ENCODE measurements at places on chromosomes 4 and X. TPM values are rescaled to one million over a fixed set of nuclear protein-coding genes. Genes with fewer than 3 reads are reported as not detected.

GRCh38 chr4:159297091-159297490, 194.2 kb downstream of the RAPGEF2 start:
- no peak for DNase-seq

GRCh38 chrX:8604131-8604530, 127.8 kb downstream of the ANOS1 start:
- DNase-seq: no peak

DNA sequence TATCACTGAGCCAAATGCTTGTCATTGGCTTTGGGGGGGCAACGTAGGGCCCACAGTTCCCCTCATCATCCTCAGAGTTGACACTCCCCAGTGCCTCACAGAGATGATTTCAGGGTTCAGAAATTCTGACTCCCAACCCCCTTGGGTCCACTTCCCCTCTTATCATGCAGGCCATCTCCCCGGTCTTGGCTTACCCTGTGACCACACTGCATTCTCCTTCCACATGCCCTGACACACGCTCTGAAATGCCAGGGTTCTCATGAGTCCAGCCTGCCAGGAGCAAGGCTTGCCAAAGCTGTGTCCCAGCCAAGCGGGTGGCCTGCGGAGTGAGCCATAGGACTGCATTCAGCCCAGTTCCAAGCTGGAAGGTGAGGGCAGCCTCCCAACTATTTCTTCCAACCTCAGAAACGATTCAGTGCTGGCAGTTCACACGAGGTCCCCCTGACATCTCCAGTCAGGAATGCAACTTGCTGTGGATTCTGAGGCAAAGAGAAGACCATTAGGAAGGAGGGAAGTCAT, 101.2 kb downstream of the SMIM20 start:
- DNase-seq: peak; percentile 97

DNA sequence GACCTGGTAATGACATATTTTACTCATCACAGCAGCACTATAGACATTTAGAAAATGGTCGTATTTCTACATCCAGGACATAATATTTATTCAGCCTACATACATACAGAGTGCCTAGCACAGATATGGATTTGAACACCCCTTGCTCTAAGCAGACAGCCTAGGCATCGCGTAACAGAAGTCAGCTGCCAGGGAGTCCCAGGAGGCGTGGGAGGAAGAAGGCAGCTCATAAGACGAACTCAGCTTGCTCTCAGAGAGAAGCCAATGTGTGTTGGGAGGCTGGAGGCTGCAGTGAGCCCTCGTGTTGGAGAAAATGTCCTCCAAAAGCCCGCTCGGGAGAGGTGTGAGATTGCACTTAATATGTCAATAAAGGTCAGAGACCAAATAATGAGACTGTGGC, 131.6 kb downstream of the BCOR start:
- DNase-seq: no peak

DNA sequence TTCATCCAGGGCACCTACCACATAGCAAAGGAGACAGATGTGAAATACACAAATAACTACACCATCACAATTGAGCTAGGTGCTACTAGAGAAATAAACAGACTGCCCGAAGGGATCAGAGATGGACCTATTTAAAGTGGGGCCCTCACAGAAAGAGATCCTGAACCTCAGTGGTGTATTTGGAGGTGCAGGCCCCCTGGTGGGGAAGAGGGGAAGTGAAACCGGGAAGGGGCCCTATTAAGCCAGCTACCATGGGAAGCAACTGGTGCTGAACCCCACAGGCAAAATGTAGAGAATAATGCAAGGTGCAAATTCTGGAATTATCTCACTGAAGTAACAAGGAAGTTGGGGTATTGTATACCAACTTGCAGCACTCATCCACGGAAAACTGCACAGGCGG, 78.6 kb upstream of the FAM9A start:
- DNase-seq: peak; percentile 37

STK32B gene
- total RNA-seq: 13.7 TPM

DNA sequence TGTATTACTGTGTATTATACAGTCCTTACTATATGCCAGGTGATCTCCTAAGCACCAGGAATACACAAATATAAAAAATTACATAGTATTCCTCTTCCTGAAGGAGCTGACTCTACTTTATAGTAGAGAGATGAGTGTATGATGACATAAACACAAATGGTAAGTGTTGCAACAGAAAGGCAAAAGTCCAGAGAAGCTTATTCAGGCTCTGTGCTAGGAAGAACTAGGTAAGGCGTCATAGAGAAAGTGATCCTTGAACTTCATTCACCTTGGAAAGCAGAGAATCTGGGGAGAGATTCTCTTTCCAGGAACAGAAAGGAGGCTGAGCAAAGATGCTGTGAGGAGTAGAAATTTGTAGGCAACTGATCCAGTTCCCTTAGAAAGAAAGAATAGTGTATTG, 115.0 kb upstream of the KCNIP4 start:
- DNase-seq: no peak

DNA sequence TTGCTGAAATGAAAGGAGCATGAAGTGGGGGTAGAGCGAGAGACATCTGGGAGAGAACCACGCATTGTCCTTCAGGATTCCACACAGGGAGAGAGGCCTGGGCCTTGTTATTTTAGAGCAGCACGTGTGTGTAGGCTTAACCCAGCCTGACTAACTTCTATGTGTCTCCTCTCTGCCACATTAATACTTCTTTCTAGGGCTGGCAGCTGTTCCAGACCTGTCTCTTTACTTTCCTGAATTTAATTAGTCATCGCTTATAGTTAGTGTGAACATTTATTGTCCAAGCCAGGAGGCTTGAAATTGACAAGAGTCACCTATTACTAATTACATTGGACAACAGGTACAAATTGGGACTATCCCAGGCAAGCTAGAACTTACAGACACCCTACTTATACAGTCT, 51.3 kb downstream of the SMAD1 start:
- DNase-seq: no peak

GRCh38 chr4:41693629-41694028, 54.9 kb downstream of the PHOX2B start:
- peak; percentile 24 for DNase-seq

DNA sequence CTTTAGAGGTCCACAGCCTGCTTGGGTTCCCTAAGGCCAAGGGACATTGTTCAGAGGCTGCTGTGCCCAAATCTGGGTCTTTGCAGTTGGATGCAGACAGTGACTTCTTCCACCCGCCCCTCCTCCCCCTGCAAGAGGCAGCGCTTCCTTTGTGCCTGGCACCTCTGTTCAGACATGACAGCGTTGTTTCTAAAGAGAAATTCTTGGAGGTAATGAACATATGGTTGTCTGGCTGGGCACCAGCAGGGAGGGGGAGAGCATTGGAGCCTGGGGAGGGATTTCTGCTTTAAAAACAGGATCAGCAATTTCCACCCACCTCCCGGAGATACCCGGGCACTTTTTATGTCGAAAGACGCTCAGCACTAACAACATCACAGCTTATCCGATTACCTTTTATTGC, 51.5 kb downstream of the PSAPL1 start:
- no peak for DNase-seq

CFP gene
- total RNA-seq: 0.12 TPM

HGFAC gene
- total RNA-seq: not detected

DNA sequence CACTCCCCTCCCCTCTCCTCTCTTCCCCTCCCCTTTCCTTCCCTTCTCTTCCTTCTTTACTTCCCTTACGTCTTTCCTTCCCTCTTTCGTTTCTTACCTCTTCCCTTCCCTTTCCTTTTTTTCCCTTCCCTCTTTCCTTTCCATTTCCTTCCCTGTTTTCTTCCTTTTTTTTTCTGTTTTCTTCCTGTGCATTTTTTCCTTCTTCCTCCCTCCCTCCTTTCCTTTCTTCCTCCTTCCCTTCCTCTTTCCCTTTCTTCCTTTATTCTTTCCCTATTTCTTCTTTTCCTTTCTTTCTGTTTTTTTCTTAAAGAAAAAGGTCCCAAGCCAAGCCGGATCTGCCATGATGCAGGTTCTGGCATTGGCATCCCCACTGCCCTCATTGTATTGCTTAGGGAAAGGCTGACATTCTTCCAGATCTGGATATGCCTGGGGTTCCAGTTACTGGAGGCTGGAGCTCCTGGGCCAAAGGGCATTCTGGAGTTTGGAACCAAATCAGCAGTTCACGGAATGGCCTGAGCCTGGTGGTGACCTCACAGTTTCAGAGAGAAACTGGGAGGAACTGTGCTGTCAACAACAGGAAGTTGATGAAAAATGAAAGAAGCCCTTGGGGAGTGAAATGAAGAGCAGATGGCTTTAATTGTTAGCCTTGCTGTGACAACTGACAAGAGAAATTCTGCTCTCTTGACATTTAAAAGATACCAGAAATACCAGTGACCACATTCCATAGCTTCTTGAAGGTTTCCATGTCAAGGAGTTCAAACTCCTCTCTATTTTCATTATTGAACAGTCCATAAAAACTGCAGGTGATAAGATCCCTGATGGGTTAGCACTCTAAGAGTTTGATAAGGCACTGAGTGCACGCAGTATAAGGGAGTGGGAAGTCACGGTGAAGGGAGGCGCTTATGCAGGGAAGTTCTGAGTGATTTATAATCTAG, 622.1 kb downstream of the SPRY1 start:
- peak; percentile 95 for DNase-seq

- DNase-seq: peak; percentile 7
These were observed 1.7 kb upstream of the CENPC start for GRCh38 chr4:67546971-67547370.

- DNase-seq: no peak
These were observed 151.0 kb downstream of the NHS start for GRCh38 chrX:17525762-17526555.

DNA sequence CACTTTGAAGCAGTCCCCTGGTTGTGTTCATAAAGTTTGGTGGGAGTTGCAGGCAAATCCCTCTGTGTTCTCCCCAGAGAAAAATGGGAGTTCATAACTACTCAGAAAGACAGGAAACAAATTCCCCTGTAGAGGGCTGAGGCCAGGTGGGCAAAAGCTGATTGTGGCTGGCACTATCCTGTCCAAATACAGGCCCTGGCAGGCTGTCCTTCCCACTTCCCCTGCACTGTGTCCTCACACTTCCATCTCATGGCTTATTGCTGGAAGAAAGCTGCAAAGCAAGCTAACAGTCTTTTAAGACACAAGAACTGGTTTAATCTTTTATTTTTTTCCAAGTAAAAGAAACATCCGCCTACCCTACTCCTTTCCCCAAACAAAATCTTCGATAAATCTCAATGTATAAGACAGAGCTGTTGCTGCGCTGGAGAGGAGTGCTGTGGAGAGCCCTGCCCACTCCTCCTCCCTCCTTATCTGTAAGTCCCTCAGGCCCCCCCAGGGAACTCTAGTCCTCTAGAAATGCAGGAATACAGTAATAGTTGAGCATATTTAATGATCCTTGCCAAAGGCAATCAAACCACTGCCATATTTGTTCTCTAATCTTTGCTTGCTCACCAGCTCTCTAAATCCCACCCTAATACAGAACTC, 14.0 kb downstream of the TAPT1 start:
- no peak for DNase-seq

DNA sequence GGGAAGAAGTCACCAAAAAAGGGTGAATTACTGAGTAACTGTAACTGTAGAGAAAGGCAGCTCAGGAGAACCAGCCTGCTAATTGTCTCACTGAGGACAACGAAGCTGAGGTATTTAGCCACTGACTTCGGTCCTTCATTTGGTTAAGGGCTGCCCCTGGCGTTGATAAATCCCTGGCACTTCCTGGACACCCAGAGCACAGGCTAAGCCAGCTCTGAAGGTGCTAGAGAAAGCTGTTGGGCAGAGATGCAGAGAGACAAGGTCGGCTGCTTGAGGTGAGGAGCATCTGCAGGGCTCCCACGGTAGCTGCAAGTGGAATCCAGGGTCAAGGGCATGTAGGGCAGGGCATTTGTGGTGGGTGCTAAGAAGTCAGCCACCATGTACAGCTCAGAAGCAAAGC, 33.4 kb upstream of the AP1S2 start:
- no peak for DNase-seq

DNA sequence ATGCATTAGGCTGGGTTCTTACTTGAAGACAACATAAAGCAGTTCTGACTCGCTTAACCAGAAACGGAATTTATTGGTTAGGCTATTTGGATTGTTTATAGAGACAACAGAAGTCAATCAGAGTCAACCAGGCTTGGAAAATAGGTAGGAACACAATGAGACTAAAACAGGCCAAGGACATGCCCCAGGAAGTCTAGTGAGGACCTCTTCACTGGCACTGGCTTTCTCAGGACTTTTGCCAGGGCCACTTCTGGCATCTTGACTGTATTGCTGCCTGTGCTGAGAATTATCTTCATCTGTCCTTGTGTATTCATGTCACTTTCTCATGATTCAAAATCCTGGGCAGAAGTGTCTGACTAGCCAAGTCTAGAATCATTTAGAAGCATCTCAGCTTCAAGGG, 19.6 kb downstream of the PGAM4 start:
- DNase-seq: no peak

- DNase-seq: no peak
These were observed 42.7 kb downstream of the LONRF3 start for GRCh38 chrX:119017077-119017476.

SATL1 gene
- total RNA-seq: not detected

ANK2 gene
- total RNA-seq: 7.0 TPM

SLIT2 gene
- 12.7 TPM for total RNA-seq

DNA sequence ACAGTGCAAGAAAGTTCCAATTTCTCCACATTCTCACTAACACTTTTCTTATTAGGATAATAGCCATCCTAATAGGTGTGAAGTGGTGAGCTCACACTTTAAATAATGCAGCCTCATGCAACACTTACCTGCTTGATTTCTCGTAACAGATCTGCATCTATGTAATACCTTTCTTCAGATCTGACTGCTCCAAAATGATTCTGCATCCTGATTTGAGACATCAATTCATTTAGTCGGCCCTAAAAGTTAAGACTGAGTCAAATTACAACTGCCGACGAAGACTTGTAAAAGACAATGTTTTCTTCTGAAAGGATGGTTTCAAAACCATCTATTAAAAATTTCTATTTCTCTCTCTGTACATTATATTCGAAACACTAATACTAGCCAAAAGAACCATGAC, 30.7 kb downstream of the NUP54 start:
- DNase-seq: no peak

- peak; percentile 51 for DNase-seq
These were observed 354.9 kb downstream of the RPA4 start for GRCh38 chrX:97238632-97239031.

DNA sequence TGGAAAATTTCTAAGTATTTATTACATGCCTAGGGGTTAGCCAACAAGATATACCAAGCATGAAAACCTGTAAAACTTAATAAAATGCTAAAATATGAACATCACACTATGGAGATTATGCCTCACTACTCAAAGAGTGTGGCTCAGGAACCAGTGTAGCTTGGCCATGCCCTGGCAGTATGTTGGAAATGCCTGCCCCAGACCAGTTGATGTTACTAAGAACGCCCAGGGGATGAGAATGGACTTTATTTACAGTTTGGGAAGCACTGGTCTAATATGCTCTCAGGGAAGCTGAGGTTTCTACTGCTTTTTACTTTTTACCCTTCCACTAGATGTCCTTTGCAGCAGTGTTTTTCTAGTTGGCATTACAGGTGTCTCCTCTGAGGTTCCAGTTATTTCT, 23.7 kb upstream of the TXLNG start:
- no peak for DNase-seq

MAGEB17 gene
- total RNA-seq: not detected

GRCh38 chr4:88826771-88827170, 129.1 kb upstream of the NAP1L5 start:
- no peak for DNase-seq

TMEM271 gene
- total RNA-seq: not detected

- peak; percentile 91 for DNase-seq
These were observed 9.9 kb downstream of the TMSB4X start for GRCh38 chrX:12984603-12985319.

NXF2B gene
- total RNA-seq: not detected

All from RPMI7951 (cell line).